ENCODE measurements at places on chromosomes 3 and 15.

GRCh38 chr3:133192967-133193366 is 154.8 kb downstream of the TMEM108 start:
- no peak for DNase-seq

GRCh38 chr15:64622410-64623260 is 152.8 kb downstream of the RBPMS2 start:
- peak; percentile 22 for DNase-seq

GRCh38 chr3:49198611-49199230 is 27.3 kb downstream of the KLHDC8B start:
- DNase-seq: no peak

- no peak for DNase-seq
Observed at GRCh38 chr3:39176025-39176714, 16.2 kb downstream of the XIRP1 start.

DNA sequence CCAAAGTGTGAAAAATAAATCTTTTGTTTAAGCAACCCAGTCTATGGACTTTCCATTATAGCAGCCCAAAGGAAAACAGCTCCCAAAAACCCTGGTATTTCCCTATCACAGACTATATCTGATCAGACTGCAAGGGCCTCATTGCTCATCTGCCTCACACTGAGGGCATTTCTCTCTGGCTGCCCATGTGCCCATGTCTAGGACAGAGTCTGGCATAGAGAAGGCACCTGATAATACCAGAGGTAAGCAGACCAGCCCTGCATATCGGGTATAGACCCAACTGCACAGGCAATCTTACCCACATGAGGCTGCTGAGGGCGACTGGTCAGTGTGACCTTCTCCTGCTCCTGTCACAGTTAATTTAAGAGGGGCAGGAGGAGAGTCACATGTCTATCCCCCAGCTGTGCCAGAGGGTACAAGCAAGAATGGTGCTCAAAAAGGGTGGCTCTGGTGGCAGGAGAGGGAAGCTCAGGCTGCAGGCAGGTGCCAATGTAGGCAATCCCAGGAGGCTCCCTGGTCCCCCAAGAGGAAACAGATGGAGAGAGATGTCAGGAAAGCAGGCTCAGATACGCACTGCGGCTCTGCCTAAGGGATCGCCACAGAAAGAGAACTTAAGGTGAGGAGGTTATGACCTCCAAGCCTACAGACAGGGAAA is 3.1 kb downstream of the CSRNP1 start:
- DNase-seq: no peak

Measured in T-helper 9 cell (primary cell).